ENCODE measurements at places on chromosomes 4 and X.

- H3K4me3 ChIP-seq: no peak overlapping the region
- DNase-seq: no peak
- H3K27ac ChIP-seq: no peak overlapping the region
Measured at GRCh38 chr4:3262208-3263052, 13.5 kb downstream of the MSANTD1 start.

- no peak overlapping the region for H3K4me3 ChIP-seq
- no peak for DNase-seq
- H3K27ac ChIP-seq: no peak overlapping the region
- H3K27me3 ChIP-seq: no peaks in the 10 kb centered on the region
- no peaks in the 10 kb centered on the region for H3K36me3 ChIP-seq
- no peaks in the 10 kb centered on the region for H3K4me1 ChIP-seq
Measured at GRCh38 chr4:122836941-122837340, 10.3 kb downstream of the FGF2 start.

DNA sequence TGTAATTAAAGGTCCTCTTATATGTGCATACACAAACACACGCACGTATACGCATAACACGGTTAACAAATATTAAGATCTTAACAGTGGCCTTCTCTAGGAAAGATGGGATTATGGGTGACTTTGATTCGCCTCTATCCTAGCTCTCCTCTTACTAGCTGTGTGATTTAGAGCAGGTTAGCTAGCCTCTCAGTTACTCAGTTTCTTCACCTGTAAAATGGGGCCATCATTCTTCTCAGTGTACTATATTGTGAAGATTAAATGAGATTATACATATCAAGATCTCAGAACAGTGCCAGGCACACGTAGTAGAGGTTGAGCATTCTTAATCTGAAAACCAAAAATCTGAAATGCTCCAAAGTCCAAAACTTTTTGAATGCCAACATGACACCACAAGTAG is 159.3 kb downstream of the BCOR start:
- DNase-seq: no peak
- H3K36me3 ChIP-seq: no peaks in the 10 kb centered on the region
- no peak overlapping the region for H3K27ac ChIP-seq

GRCh38 chr4:139813881-139814280 is 148.3 kb downstream of the MGST2 start:
- peaks cover 18% of the 10 kb centered on the region for H3K4me1 ChIP-seq
- H3K36me3 ChIP-seq: no peaks in the 10 kb centered on the region
- no peak overlapping the region for H3K4me3 ChIP-seq
- no peak overlapping the region for H3K27ac ChIP-seq
- no peak for DNase-seq
- peaks cover 5% of the 10 kb centered on the region for H3K27me3 ChIP-seq

DNA sequence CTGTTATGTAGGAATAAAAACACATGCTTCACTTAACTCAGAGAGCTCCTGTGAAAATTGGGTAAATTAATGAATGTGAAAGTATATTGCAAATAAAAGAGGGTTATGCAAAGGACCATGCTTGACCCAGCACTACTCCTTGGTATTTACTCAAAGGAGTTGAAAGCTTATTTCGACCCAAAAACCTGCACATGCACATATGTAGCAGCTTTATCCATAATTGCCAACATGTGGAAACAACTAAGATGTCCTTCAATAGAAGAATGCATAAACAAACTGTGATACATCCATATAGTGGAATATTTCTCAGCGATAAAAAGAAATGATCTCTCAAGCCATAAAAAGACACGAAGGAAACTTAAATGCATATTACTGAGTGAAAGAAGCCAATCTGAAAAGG is 41.7 kb upstream of the SRD5A3 start:
- no peaks in the 10 kb centered on the region for H3K4me1 ChIP-seq
- DNase-seq: no peak
- no peaks in the 10 kb centered on the region for H3K36me3 ChIP-seq
- peaks cover 13% of the 10 kb centered on the region for H3K27me3 ChIP-seq

- peaks cover 3% of the 10 kb centered on the region for H3K4me1 ChIP-seq
- H3K36me3 ChIP-seq: no peaks in the 10 kb centered on the region
- DNase-seq: peak; percentile 15
- no peak overlapping the region for H3K4me3 ChIP-seq
- no peak overlapping the region for H3K27ac ChIP-seq
- no peaks in the 10 kb centered on the region for H3K27me3 ChIP-seq
Measured at GRCh38 chr4:77433418-77433733, 172.2 kb upstream of the CXCL13 start.

DNA sequence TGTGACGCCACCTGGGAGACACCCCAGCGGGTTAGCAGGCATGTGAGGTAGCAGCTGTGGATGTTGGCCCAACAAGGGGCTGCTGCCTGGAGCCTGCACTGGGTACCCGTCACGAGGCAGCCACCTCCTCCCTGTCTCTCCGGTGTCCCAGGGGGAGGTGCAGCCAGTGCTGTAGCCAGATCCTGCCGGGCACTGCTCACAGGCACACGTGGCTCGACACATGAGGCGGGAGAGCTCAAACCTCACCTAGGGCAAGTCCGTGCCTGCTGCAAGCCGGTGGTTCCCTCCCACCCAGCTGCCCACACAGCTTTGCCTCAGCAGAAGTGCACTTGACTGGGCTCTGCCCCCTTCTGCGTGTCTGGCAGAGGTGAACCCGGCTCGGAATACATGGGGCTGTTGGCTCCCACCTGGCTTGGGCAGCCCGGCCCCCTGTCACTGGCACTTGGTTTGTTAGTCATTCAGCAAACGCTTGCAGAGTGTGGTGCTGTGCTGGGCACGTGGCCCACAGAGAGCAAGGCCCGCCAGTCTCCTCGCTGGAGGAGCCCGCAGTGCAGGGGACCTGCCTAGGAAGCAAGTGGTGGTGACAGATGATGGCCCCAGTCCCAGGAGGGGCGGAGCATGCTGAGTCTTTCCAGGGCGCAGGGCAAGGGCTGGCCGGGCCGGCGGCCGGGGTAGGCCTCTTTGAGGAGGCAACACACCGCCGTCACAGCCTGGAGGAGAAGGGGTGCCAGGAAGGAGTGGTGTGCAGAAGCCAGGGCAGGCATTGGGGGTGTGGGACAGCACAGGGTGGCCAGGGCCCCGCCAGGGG is 10.1 kb upstream of the SH3TC1 start:
- no peak overlapping the region for H3K4me3 ChIP-seq
- no peak overlapping the region for H3K27ac ChIP-seq
- peaks cover 2% of the 10 kb centered on the region for H3K27me3 ChIP-seq
- peaks cover 24% of the 10 kb centered on the region for H3K4me1 ChIP-seq
- DNase-seq: no peak
- no peaks in the 10 kb centered on the region for H3K36me3 ChIP-seq

DNA sequence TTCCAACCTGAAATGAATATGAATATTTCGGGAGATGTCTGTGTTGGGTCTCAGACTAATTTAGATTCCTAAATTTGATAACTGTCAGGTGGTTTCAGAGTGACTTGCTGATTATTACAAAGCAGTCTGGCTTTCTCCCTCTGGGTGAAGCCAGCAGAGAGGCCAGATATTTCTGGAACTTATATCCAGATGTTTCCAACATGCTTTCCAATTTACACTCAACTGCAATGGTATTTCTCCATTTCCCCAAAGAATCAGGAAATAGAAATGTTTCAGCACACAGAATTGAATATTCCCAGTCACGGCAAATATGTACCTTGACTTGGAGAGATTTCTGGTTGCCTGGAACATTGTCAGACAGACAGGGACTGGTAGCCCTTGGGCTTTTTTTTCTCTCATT is 48.5 kb upstream of the EGFL6 start:
- peaks cover 2% of the 10 kb centered on the region for H3K27me3 ChIP-seq
- no peak overlapping the region for H3K27ac ChIP-seq
- H3K4me1 ChIP-seq: no peaks in the 10 kb centered on the region
- no peak overlapping the region for H3K4me3 ChIP-seq
- DNase-seq: no peak

DNA sequence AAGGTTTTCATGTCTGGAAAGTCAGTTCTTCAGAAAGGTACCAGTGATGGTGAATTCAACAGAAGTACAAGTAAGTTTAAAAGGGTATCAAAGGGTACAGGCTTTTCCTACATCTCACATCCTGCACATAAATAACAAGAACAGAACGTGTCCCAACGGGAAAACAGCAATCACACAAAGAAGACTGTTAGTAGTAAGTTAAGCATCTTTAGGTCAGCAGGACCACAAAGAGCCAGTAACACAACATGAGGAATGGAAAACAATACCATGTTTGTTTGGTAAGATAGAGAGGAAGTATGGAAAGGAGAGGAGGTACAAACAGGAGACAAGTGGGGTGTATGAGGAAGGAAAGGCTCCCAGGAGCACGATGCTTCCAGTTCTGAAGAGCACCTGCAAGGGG is 43.2 kb downstream of the SAT1 start:
- no peaks in the 10 kb centered on the region for H3K36me3 ChIP-seq
- DNase-seq: no peak
- H3K4me1 ChIP-seq: no peaks in the 10 kb centered on the region
- H3K27ac ChIP-seq: no peak overlapping the region
- H3K27me3 ChIP-seq: peaks cover 4% of the 10 kb centered on the region

GRCh38 chr4:113707048-113707447 is 54.5 kb downstream of the CAMK2D start:
- H3K36me3 ChIP-seq: no peaks in the 10 kb centered on the region
- DNase-seq: no peak
- no peaks in the 10 kb centered on the region for H3K27me3 ChIP-seq
- H3K4me3 ChIP-seq: no peak overlapping the region
- H3K4me1 ChIP-seq: no peaks in the 10 kb centered on the region
- no peak overlapping the region for H3K27ac ChIP-seq

- H3K27ac ChIP-seq: no peak overlapping the region
- DNase-seq: no peak
- peaks cover 17% of the 10 kb centered on the region for H3K4me1 ChIP-seq
- peaks cover 13% of the 10 kb centered on the region for H3K36me3 ChIP-seq
- H3K27me3 ChIP-seq: no peaks in the 10 kb centered on the region
Measured at GRCh38 chr4:38082424-38083385, 122.5 kb downstream of the PTTG2 start.

GRCh38 chr4:26204911-26205370 is 115.9 kb upstream of the RBPJ start:
- peaks cover 25% of the 10 kb centered on the region for H3K4me1 ChIP-seq
- no peaks in the 10 kb centered on the region for H3K36me3 ChIP-seq
- DNase-seq: no peak
- no peak overlapping the region for H3K4me3 ChIP-seq
- H3K27ac ChIP-seq: no peak overlapping the region

GRCh38 chrX:41895826-41896225 is 27.5 kb downstream of the CASK start:
- no peak for DNase-seq
- no peak overlapping the region for H3K27ac ChIP-seq
- H3K4me3 ChIP-seq: no peak overlapping the region
- H3K36me3 ChIP-seq: peaks cover 6% of the 10 kb centered on the region
- no peaks in the 10 kb centered on the region for H3K4me1 ChIP-seq

DNA sequence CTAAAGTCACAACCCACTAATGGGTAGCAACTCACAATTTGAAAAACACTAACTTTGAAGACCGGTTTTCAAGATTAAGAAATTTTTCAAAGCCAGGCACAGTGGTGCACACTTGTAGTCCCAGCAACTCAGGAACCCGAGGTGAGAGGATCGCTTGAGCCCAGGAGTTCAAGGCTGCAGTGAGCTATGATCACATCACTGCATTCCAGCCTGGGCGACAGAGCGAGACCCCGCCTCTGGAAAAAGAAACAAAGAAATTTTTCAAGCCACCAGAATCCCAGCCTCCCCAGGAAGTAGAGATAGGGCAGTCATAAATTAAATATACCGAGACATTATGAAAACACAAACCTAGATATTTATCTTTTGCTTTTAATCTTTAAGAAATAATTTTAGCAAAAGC is 13.0 kb downstream of the SMARCA1 start:
- DNase-seq: no peak
- H3K4me1 ChIP-seq: no peaks in the 10 kb centered on the region
- peaks cover 10% of the 10 kb centered on the region for H3K27me3 ChIP-seq
- H3K36me3 ChIP-seq: no peaks in the 10 kb centered on the region
- H3K27ac ChIP-seq: no peak overlapping the region

- no peak for DNase-seq
- H3K27ac ChIP-seq: no peak overlapping the region
- H3K4me1 ChIP-seq: no peaks in the 10 kb centered on the region
- H3K36me3 ChIP-seq: no peaks in the 10 kb centered on the region
Measured at GRCh38 chr4:145280541-145280940, 100.2 kb upstream of the OTUD4 start.

- DNase-seq: no peak
- H3K27me3 ChIP-seq: peaks cover 3% of the 10 kb centered on the region
- no peaks in the 10 kb centered on the region for H3K4me1 ChIP-seq
- no peak overlapping the region for H3K4me3 ChIP-seq
- no peaks in the 10 kb centered on the region for H3K36me3 ChIP-seq
Measured at GRCh38 chr4:38190717-38191178, 230.6 kb downstream of the PTTG2 start.

GRCh38 chrX:131288188-131288587 is 918 bp downstream of the IGSF1 start:
- H3K36me3 ChIP-seq: no peaks in the 10 kb centered on the region
- peaks cover 3% of the 10 kb centered on the region for H3K27me3 ChIP-seq
- no peak overlapping the region for H3K27ac ChIP-seq
- no peak for DNase-seq
- H3K4me3 ChIP-seq: no peak overlapping the region
- no peaks in the 10 kb centered on the region for H3K4me1 ChIP-seq

DNA sequence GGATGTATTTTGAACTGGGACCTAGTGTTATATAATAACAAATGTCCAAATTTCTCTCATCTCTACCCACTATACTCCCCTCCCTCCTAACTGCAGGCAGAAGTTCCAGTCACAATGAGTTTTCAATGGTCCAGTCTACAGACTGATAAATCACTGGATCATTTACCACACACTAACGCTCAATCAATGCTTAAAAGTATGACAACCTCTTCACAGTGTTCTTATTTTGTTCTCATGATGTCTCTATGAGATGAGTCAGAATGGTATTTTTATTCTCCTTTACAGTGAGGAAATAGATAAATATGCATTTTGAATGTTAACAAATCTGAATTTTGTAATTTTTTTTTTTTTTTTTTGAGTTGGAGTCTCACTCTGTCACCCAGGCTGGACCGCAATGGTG is 83.7 kb upstream of the ETNPPL start:
- DNase-seq: no peak
- no peak overlapping the region for H3K4me3 ChIP-seq
- H3K36me3 ChIP-seq: no peaks in the 10 kb centered on the region

GRCh38 chr4:124941267-124941666 is 228.7 kb upstream of the ANKRD50 start:
- H3K27ac ChIP-seq: no peak overlapping the region
- no peaks in the 10 kb centered on the region for H3K4me1 ChIP-seq
- no peaks in the 10 kb centered on the region for H3K27me3 ChIP-seq
- H3K4me3 ChIP-seq: no peak overlapping the region
- DNase-seq: no peak

- H3K4me1 ChIP-seq: peaks cover 12% of the 10 kb centered on the region
- H3K36me3 ChIP-seq: no peaks in the 10 kb centered on the region
- H3K27ac ChIP-seq: no peak overlapping the region
- no peak overlapping the region for H3K4me3 ChIP-seq
- peaks cover 13% of the 10 kb centered on the region for H3K27me3 ChIP-seq
- peak; percentile 1 for DNase-seq
Measured at GRCh38 chrX:148270499-148270898, 229.9 kb upstream of the AFF2 start.

Measured in immature natural killer cell (primary cell).